ENCODE measurements at places on chromosomes 3 and 15.
A peak's percentile ranks its signal among the peaks of the same experiment; 100 is the strongest.

- DNase-seq, result no peak
These were observed 350.5 kb upstream of the THBS1 start for GRCh38 chr15:39230205-39230907.

GRCh38 chr3:9957214-9957613 is 5.0 kb upstream of the PRRT3 start:
- DNase-seq, result no peak

DNA sequence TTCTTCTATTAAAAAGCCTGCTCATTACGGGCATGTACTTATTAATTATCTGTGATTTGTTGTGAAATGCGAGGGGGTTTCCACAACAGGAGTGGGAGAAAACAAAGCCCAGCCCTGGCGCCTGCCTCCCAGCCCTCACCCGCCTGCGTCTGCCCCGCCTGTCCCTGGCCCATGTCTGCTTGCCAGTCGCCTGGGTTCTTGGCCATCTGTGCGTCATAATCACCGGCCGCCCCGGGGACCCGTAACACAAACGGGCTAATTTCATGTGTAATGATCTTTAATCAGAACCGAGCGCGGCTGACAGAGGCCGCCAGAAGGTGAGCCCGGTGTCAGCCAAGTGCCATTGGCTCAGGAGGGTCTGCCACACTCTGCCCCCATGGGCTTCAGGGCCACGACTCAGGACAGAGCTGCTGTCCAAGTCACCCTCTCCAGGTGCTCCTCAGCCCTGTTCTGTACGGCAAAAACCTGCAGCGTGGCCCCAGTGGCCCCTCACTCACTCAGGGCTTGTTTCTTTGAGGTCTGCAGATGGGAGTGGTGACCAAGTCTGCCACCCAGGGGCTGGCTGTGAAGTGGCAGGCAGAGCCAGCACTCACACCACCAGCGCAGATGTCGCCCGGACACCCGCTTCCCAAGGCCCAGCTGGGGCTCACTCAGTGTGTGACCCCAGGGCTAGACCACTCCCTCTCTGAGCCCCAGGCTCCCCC is 28.8 kb upstream of the TMEM115 start:
- DNase-seq, result no peak

- DNase-seq, result no peak
These were observed 150.2 kb upstream of the MLF1 start for GRCh38 chr3:158420654-158421396.

GRCh38 chr3:108221393-108221792 is 831 bp downstream of the IFT57 start:
- DNase-seq, result no peak

- DNase-seq, result peak; percentile 34
These were observed 2.4 kb upstream of the CORO2B start for GRCh38 chr15:68576235-68576892.

- DNase-seq, result peak; percentile 26
These were observed 8.2 kb upstream of the ANKRD63 start for GRCh38 chr15:40290918-40291574.

DNA sequence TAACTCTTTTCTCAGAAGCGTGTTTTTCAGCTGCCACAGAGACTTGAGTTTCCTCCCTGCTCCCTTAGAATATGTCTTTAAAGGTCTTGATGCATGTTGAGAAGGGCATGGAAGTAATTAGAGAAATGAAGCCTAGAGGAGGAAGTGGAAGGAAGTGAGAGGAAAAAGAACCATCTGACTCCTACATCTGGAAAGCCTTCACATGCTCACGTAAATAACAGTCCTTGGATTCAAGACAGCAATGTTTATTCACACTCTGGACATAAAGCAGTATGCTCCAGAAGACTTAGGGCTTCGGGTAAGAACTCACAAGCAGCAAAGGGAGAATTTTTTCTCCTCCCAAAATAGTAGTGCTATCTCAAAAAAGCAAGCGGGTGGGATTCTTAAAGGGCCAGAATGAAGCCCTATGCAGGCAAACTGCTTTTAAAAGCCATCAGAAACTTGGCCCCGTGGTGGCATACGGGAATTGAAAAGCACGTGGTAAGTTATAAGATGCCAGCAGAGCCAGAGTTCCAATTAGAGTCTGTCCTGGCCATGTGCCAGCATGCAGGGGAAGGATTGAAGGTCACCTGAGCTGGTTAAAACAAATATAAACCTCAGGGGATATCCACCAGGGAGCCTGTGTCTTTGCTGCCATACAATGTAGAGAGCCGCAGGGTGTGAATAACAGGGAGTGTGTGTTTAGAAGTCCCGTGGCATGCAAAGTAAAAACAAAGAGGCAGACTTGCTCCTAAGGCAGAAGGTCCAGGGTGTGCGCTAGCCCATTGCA is 380.8 kb upstream of the NDN start:
- DNase-seq, result no peak

DNA sequence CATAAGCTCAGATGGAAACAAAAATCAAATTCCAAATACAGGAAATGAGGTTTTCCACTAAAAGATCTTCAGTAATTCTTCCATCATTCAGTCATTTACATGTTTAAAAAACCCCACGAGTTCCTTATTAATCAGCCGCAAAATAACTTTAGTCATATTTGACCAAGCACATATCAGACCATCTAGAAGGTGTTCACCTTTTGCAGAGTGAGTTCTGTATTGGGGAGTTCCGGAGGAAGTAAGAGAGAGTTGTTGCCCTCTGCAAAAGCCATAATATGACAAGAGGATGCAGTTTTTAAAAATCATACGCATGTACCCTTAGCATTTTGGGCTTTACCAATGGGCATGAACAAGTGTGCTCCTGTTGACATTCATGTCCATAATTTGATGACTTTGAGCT is 61.6 kb downstream of the CCR1 start:
- no peak for DNase-seq

Data from NCI-H1092 (cell line).